T1000 (cell line): ENCODE measurements at places on chromosomes 6 and 20.

GRCh38 chr6:15578716-15579391, 84.0 kb downstream of the DTNBP1 start:
- no peak for DNase-seq

GRCh38 chr20:62494980-62495748, 19.4 kb upstream of the GATA5 start:
- DNase-seq: no peak

GRCh38 chr20:62428002-62428372, 648 bp upstream of the RBBP8NL start:
- no peak for DNase-seq

DNA sequence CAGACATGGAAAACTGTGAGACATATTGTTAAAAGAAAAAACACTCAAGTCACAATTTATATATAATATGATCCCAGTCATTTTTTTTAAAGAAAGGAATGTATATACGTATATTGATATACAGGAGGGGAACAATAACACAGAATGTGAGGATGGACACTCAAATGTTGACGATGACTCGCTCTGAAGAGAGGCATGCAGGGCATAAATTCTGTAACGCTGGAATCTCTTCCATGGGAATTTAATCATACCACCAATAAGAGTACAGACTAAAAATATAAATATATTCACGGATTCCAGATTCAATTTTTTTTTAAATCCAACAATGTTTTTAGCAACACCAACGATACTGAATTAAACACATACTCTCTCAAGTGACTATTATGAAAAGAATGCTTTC, 106.9 kb upstream of the CCDC28A start:
- no peak for DNase-seq

DNA sequence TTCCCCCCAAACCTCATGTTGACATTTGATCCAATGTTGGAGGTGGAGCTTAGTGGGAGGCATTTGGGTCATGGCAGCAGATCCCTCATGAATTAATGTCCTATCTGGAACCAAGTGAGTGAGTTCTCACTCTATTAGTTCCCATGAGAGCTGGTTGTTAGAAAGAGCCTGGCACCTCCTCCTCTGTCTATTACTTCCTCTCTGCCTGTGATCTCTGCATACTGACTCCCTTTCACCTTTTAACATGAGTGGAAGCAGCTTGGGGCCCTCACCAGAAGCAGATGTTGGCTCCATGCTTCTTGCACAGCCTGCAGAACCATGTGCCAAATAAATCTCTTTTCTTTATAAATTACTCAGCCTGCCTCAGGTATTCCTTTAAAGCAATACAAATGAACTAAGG, 127.3 kb upstream of the RALGAPA2 start:
- no peak for DNase-seq

- no peak for DNase-seq
Measured at GRCh38 chr6:130129762-130130246, 92.9 kb downstream of the SAMD3 start.

DNA sequence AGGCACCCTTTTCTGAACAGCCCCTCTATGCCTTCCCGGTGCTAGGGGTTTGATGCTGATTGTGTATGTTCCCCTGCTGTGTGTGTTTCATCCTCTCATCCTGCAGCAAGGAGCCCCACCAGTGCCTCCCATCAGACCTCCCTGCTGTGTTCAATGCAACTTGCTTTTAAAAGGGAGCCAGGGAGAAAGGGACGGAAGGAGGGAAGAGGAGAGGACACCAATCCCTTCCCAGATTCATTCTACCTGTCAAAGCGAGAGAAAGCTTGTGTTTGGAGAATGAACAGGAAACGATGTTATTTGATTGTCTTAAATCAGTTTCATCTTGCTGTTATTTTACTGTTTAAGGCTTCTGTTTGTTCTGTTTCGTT, 259.2 kb downstream of the ADGB start:
- DNase-seq: no peak
